Right renal pelvis (tissue), 4 donors: ENCODE measurements at places on chromosomes 16 and 17.

- no peak for DNase-seq
Observed at GRCh38 chr17:18008496-18009268, 30.3 kb downstream of the ATPAF2 start.

- DNase-seq: no peak
Observed at GRCh38 chr17:77968788-77969187, 10.3 kb downstream of the TNRC6C start.

DNA sequence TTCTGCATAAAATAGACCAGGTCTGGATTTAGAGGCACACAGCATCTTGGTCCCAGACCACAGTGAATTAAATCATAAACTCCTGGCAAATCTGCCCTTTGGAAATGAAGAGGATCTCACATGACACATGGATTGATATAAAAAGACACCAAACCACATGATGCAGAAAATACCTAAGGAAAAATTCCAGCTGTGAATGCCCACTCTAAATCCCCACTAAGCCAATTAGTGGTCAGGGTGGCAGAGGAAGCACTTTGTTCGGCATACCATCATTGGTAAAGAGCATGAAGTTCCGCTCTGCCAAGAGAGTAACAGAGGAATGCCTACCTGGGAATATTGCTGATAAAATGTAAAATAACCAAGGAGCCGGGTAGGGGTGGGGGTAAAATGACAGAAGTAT, 32.4 kb upstream of the NOL11 start:
- no peak for DNase-seq

GRCh38 chr17:4463818-4464476, 30.2 kb downstream of the SPNS3 start:
- no peak for DNase-seq

DNA sequence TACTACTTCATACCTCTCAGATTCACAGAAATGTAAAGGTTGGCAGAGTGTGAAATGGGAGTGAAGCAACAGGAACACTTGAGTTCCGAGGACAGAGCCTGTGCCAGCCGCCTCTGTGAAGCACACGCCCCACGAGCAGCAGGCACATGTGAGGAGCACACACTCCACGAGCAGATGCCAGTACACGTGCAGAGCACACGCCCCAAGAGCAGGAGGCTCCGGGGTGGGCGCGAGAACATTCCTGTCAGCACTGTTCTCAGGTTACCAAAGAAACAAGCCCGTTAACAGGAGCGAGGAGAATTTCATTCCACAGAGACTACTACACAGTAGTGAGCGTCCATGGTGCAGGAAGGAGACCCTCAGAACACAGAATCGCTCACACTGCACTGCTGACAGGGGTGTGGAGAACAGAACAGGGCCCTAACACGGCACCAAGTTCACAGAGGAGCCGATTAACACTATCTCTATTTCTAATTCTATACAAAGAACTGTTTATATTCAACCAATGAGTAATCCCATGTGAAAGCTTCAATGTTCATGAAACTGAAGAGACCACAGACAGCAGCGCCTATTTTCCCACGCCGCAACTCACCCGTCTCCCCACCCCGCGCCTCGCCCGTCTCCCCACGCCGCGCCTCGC, 40.1 kb downstream of the KLHDC4 start:
- no peak for DNase-seq

GRCh38 chr17:37553401-37553966, 55.7 kb downstream of the SYNRG start:
- DNase-seq: no peak

DNA sequence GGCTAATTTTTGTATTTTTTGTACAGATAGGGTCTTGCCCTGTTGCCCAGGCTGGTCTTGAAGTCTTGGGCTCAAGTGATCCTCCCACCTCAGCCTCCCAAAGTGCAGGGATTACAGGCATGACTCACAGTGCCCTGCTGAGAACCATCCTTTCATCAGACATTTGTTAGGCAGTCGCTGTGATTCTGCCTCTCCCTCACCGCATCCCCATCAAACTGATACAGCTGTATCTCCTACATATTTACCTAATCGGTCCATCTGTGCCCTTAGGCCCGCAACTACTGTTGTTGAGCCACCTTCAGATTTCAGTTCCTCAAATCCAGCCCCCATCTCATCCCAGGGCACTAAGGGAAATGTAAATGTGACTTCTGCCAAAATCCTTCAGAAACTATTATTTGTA, 2.0 kb upstream of the SLC43A2 start:
- DNase-seq: no peak

GRCh38 chr17:6313835-6314234, 121.1 kb downstream of the AIPL1 start:
- no peak for DNase-seq

GRCh38 chr17:58020401-58020800, 13.4 kb upstream of the SRSF1 start:
- no peak for DNase-seq

DNA sequence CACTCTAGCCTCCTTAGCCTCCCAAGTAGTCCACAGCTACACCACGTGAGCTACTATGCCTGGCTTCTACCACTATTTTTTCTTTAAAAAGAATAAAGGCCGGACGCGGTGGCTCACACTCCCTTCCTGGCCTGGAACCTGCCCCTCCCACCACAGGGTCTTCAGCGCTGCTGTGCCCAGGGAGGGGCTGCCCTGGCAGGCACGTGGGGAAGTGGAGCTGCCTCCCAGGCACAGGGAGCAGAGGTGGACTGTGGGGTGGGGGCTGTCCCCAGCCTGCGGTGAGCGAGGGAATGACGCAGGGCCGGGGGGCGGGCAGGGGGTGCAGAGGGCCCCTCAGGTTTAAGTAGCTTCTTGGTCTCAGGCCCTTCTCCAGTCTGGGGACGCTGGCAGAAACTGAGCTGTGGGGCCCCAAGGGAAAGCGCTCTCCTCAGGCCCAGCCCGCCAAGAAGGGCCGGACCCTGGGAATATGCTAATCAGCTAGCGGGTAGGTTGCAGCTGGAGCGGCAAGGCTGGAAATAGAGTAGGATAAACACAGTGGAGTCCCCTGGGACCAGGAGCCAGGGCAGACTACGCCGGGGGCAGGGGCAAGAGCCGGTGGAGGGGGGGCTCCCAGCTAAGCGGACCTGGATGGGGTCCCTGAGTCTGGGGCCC, 46.8 kb downstream of the TIMM22 start:
- no peak for DNase-seq

DNA sequence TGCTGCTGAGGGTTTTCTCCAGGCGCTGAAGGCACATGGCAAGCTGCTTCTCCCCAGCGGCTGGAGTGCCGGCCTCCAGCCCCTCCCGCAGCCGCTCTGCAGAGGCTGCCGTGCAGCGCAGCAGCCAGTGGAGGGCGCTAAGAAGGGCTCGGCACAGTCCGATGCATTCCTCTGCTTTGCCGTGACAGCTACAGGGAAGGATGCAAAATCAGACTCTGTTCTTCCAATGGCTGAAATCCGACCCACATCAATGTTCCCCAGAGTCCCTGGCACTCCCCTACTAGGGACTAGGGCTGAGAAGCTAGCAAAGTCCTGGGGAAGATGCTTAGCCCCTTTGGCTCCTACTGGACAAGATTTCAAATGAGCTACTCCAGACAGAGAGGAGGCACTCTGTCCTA, 19.0 kb downstream of the MED24 start:
- DNase-seq: no peak

GRCh38 chr16:86051368-86052114, 152.6 kb downstream of the IRF8 start:
- no peak for DNase-seq

DNA sequence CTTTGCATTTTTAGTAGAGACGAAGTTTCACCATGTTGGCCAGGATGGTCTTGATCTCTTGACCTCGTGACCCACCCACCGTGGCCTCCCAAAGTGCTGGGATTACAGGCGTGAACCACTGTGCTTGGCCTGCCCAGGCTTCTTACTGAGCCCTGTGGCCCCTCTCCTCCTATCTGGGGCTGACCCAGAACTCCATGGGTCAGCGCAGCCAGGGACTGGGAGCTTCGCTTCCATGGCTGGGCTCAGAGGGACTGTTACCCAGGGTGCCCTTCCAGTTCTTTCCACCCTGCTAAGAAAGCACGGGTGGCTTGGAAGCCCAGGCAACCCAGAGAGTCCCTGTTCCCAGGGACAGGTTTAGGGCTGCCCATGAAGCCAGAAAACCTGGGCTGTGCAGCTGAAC, 28.2 kb downstream of the SHISA6 start:
- no peak for DNase-seq

GRCh38 chr16:57774705-57775285, 27.5 kb downstream of the KIFC3 start:
- DNase-seq: no peak

- DNase-seq: no peak
Observed at GRCh38 chr16:8795818-8796217, 1.6 kb downstream of the TMEM186 start.

DNA sequence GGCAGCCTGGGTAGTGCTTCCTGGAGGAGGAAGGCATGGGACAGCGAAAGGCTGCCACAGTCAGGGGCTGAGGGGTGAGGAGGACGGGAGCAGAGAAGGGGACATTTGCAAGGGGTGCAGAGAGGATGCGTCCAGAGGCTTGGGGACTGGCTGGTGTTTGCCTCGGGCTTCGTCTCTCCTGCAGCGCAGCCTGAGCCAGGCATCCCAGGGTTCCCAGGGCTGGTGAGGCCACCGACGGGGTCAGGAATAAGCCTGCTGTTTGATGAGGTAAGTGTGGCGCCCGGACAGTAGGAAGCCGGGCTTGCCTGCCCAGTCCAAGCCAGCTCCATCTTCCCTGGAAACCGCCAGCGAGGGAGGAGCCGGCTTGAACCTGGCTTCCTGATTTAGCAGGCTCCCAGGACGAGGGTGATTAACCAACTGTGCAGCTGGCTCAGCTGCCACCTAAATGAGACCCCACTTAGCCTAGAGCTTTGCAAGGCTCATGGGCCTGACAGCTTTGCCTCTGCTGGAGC, 47.8 kb downstream of the PITPNM3 start:
- no peak for DNase-seq

DNA sequence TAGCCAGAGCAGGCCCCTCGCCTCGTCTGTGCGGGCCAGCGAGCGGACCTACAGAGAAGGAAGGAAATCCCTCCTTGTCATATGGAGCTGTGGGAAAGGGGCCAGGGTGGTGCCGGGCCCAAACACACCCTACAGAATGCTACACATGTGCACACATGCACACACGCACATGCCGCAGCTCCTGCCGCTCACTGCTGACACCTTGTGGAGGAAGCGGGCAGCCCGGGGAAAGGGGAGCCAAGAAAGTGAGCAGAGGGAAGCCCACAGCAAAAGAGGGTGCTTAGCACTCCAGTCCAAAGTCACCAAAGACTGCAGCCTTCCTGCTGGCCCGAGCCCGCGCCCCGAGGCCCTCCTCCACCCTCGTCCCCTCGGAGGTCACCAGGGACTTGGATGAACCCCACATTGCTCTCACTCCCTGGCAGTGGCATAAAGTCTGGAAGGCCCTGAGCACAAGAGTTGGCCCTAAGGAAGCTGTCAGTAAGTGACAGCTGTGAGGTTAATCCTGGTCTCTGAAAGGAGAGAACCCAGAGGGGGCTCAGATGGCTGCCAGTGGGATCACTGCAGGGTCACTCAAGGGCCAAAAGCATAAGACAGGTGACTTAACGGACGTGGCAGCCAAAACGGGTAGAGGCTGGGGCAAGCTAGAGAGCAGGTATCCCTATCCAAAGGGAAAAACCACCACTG, 68.2 kb downstream of the MYO18A start:
- DNase-seq: peak; percentile 56

- peak; percentile 35 for DNase-seq
Observed at GRCh38 chr16:2858245-2859025, 465 bp upstream of the PRSS22 start.

- no peak for DNase-seq
Observed at GRCh38 chr17:49914096-49914490, 54.9 kb upstream of the DLX4 start.

- DNase-seq: no peak
Observed at GRCh38 chr17:50027881-50028735, 27.8 kb upstream of the ITGA3 start.

GRCh38 chr16:27311897-27312303, 1.9 kb upstream of the IL4R start:
- DNase-seq: no peak

- no peak for DNase-seq
Observed at GRCh38 chr17:6327007-6327406, 107.9 kb downstream of the AIPL1 start.

GRCh38 chr17:69735285-69735684, 320.8 kb downstream of the MAP2K6 start:
- DNase-seq: no peak

DNA sequence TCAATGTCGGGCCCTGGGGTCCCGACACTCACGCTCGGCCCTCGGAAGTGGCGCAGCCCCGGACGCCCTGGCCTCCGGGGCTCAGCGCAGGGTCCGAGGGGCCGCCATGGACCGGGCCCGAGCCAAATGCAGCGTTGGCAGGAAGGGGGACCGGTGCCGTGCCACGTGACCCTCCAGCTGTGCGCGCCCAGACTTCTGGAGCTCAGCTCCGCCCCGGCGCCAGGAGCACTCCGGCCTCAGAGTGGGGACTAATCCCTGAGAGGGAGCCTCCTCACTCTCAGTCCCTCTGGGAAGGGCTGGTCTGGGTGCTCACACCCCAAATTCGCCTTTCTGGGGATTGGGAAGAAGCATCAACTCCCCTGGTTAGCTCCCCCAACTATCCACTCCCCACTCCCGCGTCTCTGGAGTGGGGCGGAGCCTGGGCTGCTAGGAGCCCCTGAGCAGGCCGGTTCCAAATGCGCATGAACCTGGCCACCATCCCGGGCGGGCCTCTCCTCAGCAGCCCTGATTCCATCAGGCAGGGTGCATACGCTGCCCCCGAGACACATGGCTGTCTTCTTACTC, at the start of gene B3GNT9:
TSS of gene B3GNT9 (minus strand) at position 166 of the 564 bp plus-strand sequence. CDS start 513 bp downstream, outside the sequence.
- no peak for DNase-seq

DNA sequence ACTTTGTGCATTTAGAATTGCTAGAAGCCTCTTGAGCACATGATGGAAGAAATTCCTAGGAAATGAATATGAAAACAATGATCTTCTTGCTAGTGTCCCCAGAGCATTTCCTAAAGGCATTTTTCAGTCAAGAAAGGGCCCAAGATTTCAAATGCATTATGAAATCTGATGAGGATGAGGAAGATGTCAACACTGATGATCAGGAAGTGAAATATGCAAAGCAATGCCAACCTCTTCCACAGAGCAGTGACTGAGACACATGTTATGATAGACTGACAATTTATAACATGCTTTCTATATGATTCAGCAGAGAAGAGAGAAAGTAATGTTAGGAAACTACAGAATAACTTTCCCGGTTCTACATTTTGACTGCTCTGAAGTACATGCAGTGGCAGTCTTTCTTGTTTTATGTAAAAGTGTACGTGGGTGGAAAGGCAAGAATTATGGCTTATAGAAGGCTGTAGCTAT, 859.1 kb upstream of the GOT2 start:
- no peak for DNase-seq
